Bone marrow (tissue), 2 donors: ENCODE measurements at places on chromosomes 1 and 21.

GRCh38 chr1:116170721-116171589 is 59.8 kb downstream of the MAB21L3 start:
- DNase-seq = no peak

DNA sequence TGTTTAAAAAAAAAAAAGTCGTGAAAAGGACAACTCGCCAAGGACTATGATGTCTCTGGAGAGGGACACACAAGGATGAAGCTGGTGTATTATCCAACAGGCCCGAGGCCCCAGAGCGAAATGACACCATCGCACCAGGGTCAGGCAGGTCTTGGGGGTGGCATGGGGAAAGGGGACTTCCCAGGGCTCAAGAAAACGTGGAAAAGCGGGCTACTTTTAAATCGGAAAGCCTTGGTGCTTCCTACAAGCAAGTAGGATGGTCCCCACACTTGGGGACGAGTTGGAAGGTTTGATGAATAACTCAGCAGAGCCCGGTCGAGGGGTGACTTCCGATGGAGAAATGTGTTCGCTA is 505 bp upstream of the GNPAT start:
- DNase-seq = no peak

- DNase-seq = no peak
These were observed 95.9 kb downstream of the RASAL2 start for GRCh38 chr1:178189814-178190213.

DNA sequence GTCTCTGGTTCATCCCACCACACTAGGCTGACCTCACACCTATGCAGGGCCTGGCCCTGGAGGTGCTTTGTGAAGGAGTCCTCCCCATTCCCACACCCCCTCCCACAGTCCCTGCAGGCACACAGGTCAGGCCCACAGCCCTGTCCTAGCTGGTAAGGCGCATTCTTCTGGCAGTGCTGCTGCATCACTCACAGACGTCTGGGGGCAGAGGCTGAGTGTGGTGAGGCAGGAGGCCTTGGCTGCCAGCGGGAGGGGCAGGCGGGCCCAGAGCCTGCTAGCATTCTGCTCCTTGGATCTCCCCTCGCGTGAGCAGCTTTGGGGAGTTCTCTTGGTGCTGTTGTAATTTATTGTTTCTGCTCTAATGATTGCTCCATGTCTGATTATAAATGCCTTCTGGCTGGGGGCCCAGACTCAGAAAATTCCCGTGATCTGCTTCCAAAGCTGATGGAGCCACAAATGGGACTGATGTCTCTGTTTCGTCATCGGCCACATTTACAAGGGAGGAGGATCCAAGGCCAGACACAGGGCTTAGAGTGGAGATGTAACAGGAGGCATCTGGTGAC is 62.9 kb downstream of the TRABD2B start:
- no peak for DNase-seq

- DNase-seq = no peak
These were observed 76.8 kb downstream of the SLC45A1 start for GRCh38 chr1:8394456-8395321.

DNA sequence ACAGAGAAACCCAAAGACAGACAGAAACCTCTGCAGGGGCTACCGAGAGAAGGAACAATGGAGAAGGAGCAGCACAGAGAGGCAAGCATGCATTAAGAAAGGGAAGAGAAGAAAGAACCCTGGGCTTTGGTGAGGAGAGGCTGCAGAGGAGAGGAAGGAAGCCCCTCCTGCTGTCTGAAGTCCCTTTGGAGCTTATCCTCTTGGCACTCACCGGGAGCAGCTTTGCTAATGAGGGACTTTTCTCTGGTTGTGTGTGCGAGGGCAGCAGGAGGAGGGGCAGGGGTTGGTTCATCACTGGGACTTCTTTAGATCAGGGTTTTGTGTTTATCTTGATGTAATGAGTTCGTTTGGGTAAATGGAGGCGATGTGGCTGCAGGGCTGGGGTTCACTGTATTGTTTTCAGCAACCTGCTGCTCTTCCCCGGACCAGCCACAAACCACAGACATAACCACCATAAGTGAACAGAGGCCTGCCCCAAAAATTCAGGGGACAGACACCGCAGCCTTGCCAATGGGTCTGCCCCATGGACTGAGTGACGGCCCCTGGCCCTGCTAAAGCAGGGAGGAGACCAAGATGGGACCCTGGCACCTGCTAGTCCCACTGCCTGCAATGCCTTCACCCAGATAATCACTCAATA is 100.6 kb downstream of the KCND3 start:
- no peak for DNase-seq

GRCh38 chr1:91501523-91501851 is 836 bp downstream of the CDC7 start:
- no peak for DNase-seq

GRCh38 chr21:39855595-39855994 is 11.6 kb upstream of the PCP4 start:
- no peak for DNase-seq

DNA sequence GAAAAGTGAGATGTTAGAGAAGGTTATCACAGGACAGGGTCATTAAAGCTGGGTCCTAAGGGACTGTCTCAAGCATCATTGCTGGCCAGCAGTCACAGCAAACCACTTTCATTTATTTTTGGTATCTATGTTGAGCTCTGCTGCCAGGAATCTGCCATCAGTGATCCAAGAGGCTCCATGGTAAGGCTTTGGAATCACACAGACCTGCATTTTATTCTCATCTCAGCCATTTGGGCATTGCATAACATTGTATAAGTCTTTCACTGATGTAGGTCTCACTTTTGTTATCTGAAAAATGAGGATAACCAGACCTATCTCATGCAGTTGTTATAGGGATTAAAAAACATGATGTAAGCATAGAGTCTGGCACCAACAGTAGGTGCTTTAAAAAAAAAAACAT is 77.5 kb downstream of the OMA1 start:
- DNase-seq = no peak

- no peak for DNase-seq
These were observed 21.8 kb upstream of the COL18A1 start for GRCh38 chr21:45383111-45383614.

DNA sequence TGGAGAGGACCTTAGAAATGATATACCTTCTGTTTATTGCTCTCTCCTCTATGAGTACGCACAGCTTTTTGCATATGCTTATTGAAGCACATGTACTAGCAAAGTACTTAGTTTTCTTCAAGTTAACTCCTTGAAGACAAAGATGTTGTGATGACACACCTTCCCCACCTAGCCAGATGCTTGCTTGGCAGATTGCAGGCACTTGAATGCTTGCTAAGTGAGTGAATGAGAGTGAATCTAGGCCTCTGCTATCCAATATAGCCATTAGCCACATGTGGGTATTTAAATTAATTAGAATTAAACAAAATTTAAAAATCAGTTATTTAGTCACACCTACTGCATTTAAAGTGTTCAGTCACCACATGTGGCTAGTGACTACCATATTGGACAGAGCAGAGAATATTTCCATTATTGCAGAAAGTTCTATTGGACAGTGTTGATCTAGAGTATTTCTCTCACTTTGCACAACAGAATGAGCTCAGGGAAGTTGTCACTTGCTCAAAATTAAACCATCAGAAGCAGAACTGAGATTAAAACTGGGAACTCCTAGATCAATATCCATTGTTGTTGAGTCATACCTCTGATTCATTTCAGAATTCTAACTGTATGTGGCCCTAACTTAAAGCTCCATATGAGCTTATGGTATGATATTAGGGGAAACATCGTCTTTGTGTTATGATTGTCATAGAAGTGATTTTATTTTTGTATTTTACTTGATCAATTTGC is 8.6 kb upstream of the EEIG2 start:
- DNase-seq = no peak

DNA sequence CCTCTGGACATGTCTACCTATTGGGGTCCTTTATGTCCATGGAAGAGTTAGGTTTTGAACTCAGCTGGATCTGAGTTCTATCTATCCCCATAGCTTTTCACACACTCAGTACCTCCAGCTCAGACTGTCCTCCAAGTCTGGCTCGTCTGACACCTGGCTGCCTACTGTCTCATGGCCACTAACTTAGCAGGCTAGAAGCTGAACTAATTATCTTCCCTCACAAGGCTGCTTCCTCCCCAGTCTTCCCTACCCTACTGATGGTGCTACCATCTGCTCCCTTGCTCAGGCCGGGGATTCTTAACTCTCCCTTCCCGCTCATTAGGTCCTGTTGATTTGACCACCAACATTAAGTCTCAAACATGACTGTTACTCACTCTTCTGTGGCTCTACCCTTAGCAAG is 13.4 kb downstream of the VANGL2 start:
- no peak for DNase-seq

DNA sequence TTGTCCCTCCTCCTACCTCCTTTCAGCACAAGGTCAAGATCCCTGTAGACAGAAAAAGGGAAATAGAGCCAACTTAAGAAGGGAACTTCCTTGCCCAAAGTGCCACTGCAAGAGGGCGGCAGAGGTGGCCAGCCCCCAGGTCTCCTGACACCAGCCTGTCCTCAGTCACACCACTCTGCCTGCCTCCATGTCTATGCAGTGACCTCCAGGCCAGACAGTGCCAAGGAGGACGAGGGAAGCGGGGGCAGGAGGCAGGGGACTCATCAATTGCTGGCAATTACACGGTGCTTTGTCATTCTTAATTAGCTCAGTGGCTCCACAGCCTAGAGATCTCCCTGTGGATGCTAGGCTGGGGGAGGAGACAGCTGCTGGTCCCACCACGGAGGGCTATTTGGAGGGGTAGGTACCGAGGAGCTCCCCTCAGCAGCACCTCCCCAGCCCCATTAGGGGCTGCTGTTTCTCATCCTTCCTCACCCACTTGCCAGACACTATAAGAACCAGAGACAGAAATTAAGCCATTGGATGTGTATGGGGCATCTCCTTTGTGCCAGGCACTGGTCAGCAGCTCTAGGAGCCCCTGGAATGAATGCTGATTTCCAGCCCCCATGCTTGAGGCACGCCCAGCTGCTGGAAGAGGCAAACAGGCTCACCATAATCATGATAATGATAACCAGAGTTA is 6.1 kb upstream of the LDLRAP1 start:
- no peak for DNase-seq

- DNase-seq = no peak
These were observed 10.4 kb downstream of the NUAK2 start for GRCh38 chr1:205310976-205311704.

GRCh38 chr1:2050461-2050792 is 216 bp downstream of the PRKCZ start:
- DNase-seq = no peak

DNA sequence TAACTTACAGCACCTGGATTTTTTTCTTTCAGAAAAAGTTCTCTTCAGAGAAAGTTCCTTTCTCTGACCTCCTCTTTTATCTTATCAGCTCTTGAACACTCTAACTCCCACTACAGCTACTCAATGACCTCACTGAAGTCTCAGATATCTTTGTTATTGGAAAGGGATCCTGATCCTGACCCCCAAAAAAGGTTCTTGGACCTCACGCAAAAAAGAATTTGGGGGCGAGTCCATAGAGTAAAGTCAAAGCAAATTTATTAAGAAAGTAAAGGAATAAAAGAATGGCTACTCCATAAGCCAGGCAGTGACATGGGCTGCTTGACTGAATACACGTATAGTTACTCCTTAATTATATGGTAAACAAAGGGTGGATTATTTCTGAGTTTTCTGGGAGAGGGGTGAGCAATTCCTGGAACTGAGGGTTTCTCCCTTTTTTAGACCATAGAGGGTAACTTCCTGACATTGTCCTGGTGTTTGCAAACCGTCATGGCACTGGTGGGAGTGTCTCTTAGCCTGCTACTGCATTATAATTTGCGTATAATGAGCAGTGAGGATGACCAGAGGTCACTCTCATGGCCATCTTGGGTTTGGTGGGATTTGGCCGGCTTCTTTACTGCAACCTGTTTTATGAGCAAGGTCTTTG is 44.2 kb downstream of the WDR64 start:
- DNase-seq = no peak

DNA sequence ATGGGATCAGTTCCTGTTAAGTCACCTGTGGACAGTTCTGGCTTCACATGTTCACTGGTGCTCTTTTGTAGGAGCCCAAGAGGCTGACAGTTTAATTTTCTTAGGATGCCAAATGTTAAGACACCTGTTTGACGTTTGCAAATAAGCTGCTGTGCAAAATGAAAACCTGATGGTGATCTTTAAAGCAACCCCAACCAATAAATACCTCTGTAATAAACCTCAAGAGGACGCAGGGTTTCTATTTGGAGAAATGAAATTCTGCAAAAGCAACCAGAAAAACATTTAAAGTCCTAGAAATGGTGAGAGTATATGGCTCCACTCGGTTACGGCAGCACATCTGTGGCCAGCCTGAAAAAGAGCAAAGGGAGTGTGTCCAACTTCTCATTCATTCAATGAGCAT is 5.7 kb upstream of the RHEX start:
- DNase-seq = no peak

GRCh38 chr1:18077657-18078215 is 29.9 kb upstream of the IGSF21 start:
- no peak for DNase-seq

GRCh38 chr1:221760911-221761310 is 19.0 kb upstream of the DUSP10 start:
- DNase-seq = no peak

DNA sequence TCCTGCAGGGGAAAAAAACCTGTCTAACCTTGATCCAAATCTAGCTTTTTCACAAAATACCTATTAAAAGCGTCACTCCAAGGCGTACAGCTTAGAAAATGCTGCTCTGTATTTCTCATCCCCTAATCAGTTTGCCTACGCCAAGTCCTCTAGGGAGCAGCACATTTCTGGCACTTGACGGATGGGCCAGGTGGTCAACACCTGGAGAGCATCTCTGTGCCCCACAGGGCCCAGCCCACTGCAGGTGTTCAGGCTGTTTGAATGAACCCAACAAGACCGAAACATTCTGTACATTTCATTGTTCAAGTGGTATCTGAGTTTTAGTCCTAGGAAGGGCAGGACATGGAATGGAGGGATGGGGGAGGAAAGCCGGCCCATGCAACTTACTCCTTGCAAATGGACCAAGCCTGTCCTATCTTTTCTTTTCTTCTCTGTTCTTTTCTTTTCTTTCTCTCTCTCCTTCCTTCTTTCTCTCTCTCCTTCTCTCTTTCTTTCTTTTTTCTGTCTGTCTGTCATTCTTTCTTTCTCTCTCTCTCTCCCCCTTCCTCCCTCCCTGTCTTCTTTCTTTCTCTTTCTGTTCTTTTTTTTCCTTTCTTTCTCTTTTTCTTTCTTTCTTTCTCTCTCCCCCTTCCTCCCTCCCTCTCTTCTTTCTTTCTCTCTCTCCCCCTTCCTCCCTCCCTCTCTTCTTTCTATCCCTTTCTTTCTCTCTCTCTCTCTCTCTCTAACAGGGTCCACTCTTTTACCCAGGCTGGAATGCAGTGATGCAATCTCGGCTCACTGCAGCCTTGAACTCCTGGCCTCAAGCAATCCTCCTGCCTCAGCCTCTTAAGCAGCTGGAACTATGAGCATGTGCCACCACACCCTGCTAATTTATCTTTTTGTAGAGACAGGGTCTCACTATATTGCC is 29.1 kb downstream of the IGFN1 start:
- DNase-seq = no peak

GRCh38 chr1:17929224-17929623 is 174.1 kb downstream of the ACTL8 start:
- no peak for DNase-seq

- no peak for DNase-seq
These were observed 748 bp upstream of the FAM78B start for GRCh38 chr1:166167572-166167925.

DNA sequence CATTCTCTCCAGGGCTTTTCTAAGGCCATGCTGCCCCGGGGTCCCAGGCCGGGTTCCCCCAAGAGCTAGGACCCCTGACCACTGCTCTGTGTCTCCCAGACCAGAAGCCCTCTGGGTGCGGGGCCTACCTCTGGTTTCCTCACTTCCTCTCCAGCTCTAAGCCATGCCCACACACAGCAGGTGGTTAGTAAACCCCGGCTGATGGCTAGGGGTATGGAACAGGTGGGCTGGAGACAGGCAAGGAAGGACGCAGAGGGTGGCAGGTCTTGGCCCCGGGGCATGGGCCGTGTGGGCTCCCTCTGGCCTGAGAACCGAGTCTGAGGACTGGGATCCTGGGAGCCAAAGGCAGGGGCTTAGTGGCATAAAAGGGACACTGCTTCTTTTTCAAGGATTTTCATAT is 15.9 kb upstream of the PLCH2 start:
- no peak for DNase-seq
